ENCODE measurements at places on chromosomes 3 and 15. TPM values are rescaled to one million over a fixed set of nuclear protein-coding genes. Genes with fewer than 3 reads are reported as not detected.

GOLGA8M gene
- total RNA-seq = 1.9 TPM

LRRK1 gene
- 8.7 TPM for total RNA-seq

PCLAF gene
- total RNA-seq = 13.6 TPM

ECT2 gene
- total RNA-seq = 27.1 TPM
